CD4-positive, alpha-beta T cell treated with Interleukin-10 for 1 hour (primary cell): ENCODE measurements at places on chromosomes 3 and 15.

- no peak for DNase-seq
Observed at GRCh38 chr3:149801195-149801594, 8.8 kb upstream of the ANKUB1 start.

- no peak for DNase-seq
Observed at GRCh38 chr3:31503456-31503855, 29.3 kb upstream of the STT3B start.

GRCh38 chr3:8506571-8507061 is 5.0 kb downstream of the LMCD1 start:
- no peak for DNase-seq

DNA sequence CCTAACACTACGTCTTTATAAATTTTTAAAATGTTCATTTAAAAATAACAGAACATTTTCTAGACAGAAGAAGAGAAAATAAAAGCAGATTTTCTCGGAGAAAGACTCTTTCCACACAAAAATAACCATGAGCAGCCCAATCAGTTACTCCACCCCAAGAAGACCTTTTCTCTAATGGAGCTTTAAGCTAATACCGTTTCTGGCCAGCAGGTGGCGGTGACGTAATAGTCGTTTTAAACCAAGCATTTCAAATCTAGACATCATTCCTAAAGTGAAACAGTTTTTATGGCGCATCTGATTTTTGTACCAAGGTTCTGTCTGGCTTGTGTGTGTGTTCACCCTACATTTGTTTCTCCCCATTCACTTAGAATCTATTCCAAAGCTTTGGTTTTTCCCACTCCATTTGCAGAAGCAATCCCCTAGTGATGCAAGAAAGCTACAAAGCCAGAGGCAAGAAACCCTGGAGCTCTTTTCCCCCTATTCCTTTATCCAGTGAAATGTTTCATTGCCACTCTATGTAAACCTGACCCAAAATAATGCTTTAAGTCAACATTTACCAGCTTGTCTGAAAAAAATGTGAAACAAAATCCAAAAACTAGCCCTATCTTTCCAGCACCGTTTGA is 336.7 kb upstream of the IGF1R start:
- peak; percentile 59 for DNase-seq

GRCh38 chr3:45564172-45564571 is 30.4 kb upstream of the LIMD1 start:
- DNase-seq: no peak

DNA sequence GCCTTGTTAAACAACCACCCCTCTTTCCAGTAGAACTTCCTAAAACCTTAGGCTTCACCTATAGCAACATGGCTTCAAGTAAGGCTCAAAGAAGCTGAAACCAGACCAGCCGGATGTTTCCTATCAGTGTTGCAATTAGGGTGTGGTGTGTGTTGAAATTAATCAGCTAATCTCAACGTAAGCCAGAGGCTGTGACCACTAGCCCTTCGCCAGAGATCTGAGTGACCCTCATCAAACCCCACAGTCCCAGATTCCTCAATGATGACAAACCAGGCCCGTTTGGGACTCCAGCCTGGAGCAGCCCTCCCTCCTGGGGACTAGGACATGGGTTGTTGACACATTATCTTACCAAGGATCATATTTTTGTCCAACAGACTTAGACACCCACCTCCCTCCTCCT is 27.3 kb downstream of the CYP11A1 start:
- DNase-seq: no peak

- no peak for DNase-seq
Observed at GRCh38 chr15:51117270-51117669, 22.6 kb upstream of the TNFAIP8L3 start.

DNA sequence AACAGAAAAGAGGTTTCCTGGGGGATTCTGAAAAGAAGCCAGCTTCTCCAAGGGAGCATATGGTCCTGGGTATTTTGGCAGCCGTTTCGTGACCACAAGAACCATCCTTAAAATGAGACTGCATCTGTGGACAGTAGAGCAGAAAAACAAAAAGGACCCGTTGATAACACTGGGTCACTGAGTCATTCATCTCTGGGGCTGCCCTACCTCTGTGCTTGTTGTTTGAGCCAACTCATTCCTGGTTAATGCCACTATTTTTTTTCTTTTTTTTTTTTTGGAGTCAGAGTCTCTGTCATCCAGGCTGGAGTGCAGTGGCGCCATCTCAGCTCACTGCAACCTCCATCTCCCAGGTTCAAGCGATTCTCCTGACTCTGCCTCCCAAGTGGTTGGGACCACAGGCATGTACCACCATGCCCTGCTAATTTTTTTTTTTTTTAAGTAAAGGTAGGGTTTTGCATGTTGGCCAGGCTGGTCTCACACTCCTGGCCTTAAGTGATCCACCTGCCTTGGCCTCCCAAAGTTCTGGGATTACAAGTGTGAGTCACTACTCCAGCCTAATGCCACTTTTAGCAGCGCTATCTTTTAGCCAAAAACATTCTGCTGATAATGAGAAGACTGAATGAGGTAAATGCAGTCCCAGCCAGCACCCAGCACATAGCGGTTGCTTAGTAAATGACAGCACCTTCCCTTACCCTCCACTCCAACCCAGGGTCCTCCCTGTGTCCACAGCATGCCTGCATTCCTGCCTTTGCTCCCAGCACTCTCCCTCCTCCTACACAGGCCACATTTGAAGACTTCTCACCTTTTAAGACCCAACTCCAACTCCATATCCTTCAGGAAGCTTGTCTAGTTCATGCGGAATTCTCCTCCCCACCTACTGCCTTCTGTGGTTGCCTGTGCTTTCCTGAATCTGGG is 9.1 kb upstream of the ISL2 start:
- no peak for DNase-seq

GRCh38 chr3:38541806-38542205 is 45.7 kb downstream of the EXOG start:
- DNase-seq: no peak

- DNase-seq: no peak
Observed at GRCh38 chr3:157782236-157782635, 279.0 kb upstream of the VEPH1 start.

DNA sequence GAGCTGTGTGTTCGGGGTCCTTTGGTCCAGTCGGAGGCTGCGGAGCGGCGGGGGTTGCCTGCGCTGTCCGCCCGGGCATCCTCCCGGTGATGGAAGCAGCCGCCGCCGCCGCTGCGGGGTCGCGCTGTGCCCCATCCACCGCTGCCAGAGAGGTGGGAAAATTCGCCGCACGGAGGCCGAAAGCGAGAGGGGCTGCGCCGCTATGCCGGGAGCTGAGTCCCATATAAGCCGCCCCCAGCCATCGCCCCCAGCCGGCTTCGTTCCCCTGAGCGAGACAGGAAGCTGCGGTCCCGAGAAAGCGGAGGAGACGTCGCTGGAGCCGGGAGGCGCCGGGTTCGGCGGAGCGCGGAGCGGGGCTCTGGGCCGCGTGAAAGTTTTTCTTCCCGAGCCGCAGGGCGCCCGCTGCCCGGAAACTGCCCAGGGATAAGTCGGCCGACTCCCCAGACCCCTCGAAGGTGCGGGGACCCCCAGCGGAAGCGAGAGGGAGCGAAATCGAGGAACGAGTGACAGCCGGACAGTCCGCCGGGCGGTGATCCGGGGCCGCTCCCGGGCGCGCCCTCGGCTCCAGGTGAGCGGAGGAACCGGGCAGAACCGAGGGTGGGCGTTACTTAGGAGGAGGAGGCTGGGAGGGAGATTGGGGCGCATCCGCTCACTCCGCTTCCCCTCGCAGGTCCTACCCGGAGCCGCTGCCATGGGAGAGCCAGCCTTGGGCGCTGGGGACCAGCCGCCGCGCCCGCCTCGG is 574 bp downstream of the CHST2 start:
- peak; percentile 27 for DNase-seq

- no peak for DNase-seq
Observed at GRCh38 chr15:66429546-66429945, 42.8 kb downstream of the MAP2K1 start.

GRCh38 chr15:25088261-25088790 is 133.5 kb downstream of the SNRPN start:
- DNase-seq: no peak

GRCh38 chr3:127135241-127136023 is 57.5 kb upstream of the PRR23E start:
- DNase-seq: no peak

DNA sequence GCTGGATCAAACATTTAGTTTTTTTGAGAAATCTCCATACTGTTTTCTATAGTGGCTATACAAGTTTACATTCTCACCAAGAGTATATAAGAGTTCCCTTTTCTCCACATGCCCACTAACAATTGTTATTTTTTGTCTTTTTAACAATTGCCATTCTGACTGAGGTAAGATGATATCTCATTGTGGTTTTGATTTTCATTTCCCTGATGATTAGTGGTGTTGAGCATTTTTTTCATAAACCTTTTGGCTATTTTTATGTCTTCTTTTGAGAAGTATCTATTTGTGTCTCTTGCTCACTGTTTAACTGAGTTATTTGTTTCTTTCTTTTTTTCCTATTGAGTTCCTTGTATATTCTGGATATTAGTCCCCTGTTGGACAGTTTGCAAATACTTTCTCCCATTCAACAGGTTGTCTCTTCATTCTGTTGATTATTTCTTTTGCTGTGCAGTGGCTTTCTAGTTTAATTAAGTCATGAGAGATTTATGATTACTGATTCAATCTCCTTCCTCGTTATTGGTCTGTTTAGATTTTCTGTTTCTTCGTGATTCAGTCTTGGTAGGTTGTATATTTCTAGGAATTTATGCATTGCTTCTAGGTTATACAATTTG is 6.7 kb upstream of the RNF13 start:
- DNase-seq: no peak

DNA sequence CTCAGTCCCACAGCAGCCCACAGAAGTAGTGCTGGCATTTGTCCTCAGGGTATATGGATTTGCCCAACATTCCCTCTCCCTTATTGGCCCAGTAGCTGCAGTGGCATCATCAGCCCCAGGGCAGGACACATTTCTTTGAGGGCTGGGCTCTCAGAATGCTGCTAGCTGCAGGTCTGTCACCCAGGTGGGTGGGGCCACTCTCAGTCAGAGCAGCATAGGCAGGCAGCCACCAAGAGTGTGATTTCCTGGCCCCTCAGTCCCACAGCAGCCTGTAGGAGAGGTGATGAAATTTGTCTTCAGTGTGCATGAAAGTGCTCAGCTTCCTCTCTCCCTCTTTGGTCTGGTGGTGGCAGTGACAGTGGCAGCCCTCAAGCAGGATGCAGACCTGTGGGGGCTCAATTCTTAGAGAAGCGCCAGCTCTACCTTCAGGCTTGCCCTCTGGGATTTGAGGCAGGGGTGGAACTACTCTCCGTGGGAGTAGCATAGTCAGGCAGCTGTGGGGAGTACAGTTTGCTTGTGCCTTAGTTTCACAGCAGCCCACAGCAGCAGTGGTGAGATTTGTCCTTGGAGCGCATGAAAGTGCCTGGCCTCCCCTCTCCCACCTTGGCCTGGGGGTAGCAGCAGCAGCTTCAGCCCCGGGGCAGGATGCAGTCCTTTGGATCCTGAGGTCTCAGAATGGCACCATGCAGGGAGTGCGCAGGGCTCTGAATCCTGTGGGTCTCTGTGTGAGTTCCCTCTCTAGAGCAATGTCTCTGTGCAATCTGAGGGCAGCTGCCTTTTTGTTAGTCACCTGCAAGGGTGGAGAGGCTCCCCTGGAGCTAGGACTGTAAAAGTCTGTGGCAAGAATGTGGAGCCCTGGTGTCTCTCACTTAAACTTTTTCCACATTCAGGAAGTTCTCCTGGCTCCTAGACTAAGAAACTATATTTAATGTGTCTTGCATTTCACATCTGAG is 1229.1 kb downstream of the ROBO2 start:
- no peak for DNase-seq

DNA sequence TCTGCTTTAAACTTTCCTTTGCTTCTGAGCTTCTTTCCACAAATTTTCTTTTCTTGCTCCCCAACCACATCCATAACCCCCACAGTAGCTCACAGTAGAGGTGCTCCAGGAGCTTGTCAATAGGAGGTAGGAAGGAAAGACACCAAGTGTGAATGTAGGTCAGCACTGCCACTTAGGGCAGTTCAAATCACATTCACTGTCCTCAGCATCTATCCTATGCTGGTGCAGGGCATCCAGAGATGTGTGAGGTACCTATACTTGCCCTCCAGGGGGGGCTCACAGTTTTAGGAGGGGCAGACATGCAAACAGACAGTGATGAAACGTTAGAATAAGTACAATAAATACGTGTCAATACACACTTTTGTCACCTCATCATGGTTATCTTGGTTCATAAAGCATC is 1.5 kb upstream of the SPSB4 start:
- DNase-seq: no peak

- DNase-seq: no peak
Observed at GRCh38 chr3:166446291-166446690, 609.1 kb upstream of the BCHE start.

DNA sequence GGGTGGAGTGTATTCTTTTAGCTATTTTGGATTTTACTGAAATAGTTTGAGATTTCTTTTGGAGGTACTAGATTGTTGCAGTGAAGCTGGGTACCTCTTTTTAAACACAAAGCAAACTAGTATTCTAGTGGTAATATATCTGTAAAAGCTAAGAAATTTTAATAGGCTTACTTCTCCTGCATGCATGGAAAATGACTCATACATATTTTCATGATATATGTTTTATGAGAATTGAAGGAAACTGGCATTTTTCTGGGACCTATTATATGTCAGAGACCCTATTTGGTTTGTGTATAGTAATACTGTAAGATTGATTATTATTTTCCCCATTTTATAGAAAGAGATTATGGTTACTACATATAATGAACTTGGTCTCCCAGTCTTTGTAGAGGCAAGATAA is 851.0 kb downstream of the DIPK2A start:
- no peak for DNase-seq

DNA sequence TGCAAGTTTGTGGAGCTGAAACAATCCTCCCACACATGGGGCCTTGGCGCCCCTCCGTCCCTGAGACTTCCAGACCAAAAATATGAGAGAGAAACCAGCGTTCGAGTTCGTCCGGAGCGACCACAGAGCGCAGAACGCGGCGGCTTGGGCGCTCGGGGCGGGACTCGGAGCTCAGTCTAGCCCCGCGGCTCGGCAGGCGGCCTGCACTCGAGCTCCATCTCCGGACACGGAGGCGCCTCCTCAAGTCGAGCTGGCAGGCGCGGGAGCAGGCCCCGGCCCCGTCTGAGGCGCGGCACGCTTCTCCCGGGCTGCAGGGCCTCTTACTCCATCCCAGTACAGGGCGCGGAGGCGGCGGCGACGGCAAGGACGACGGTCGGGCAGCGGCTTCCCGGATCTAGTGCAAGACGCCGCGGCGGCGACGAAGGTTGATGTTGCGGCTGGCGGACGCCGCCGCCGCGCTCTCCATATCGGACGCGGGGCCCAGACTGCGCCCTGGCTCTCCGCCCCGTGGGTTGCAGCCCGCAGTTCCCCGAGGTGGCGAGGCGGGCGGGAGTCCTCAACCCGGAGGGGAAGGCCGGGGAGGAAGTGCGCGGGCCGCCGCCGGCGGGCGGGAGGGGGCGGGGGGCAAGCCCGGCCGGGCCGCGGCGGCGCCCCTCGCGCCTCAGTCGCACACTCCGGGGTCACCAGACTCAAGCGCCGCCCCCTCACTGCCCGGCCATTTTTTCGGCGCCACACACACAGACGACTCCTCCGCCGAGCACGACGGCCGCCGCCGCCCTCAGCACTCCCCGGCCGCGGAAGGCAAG is 674 bp downstream of the MSL2 start:
- DNase-seq: peak; percentile 88

GRCh38 chr3:194496217-194496919 is 9.6 kb upstream of the ATP13A3 start:
- no peak for DNase-seq
